MG63 (cell line): ENCODE measurements at places on chromosomes 3 and 15.

DNA sequence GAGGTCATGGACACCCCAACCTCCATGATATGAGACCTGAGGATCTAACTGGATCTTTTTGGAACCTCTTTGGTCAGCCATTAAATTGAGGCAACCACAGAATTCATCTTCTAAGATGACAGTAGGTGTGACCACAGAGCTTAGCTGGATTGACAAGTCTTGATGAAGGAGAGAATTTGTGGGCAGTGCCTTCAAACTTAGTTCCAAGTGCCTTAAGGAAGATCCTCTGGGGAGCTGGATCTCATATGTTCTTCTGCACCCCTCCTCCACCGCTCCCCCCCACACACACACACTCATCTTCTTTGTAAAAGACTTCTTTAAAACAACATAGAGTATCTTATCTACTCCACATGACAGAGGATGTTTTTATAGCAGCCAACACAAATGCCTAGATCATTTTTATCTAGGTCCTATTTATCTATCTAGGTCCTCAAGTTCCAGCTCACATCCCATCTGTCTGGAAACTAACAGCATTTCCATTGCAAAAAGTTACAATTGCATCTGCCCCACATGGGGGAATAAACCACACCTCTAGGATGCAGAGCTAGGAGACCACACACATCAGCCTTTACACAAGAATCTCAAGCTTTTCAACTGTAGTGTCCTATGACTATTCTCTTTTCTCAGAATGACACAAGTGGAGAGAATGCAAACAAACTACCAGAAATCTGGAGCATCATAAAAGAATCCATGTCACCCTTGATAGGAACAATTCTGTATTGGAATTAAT, 37.4 kb downstream of the WWTR1 start:
- no peak for DNase-seq

GRCh38 chr15:40892447-40893012, 1.7 kb upstream of the VPS18 start:
- DNase-seq, result no peak

GRCh38 chr3:135908225-135908624, 57.3 kb upstream of the PPP2R3A start:
- DNase-seq, result peak; percentile 15

- DNase-seq, result no peak
Measured at GRCh38 chr3:128337305-128337704, 129.4 kb downstream of the DNAJB8 start.

GRCh38 chr3:194139071-194139813, 3.3 kb downstream of the HES1 start:
- peak; percentile 30 for DNase-seq

DNA sequence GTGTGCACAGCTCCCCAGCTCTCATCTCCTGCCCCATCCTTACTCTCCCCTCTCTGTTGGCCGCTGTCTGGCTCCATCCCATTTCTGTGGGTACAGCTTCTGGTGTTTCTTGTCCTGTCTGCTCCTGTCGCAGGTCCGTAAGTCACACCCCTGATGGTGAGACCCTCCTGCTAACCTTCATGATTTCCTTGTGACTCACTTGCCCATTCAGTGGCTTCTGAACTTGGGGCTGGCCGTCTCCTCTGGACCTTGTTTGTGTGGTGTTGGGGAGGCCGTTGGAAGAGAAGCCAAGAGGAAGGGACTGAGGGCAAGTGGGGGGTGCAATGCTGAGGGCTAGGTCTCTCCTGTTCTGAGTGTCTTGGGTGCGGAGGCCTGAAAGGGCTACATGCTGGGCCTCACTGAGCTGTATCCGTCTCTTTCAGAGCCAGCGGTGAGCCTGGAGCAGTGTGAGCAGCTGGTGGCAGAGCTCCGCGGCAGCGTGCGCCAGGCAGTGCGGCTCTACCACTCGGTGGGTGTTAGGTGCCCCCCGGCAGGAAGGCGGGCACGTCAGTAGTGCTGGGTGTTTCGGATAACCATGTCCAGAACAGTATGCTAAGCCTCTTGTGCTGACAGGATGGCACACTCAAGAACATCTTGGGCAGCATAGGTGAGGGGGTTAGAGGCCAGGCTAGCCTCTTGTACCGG, 3.7 kb upstream of the JMJD7 start:
- no peak for DNase-seq

- peak; percentile 25 for DNase-seq
Measured at GRCh38 chr15:62847900-62848489, 194.6 kb upstream of the TPM1 start.

- DNase-seq, result no peak
Measured at GRCh38 chr3:12353796-12354525, 65.1 kb downstream of the PPARG start.

GRCh38 chr3:17231537-17232261, 346.9 kb downstream of the PLCL2 start:
- no peak for DNase-seq

- no peak for DNase-seq
Measured at GRCh38 chr3:123094516-123095313, 27.9 kb downstream of the PDIA5 start.

DNA sequence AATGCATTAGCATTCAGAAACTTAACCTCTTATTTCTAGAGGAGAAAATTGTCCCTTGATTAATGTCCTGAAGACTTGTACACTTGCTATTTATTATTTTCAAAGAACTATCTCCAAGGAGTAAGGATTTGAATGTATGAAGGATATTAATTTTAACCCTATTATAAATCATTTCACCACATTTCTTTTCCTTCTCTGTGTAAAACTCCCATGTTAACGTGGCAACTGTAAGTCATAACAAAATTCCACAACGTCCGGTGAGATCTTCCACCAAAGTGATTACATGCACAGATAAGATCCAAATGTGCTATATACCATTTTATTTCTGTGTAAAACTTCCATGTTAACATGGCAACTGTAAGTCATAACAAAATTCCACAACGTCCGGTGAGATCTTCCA, 229.1 kb upstream of the ARHGEF26 start:
- DNase-seq, result no peak

DNA sequence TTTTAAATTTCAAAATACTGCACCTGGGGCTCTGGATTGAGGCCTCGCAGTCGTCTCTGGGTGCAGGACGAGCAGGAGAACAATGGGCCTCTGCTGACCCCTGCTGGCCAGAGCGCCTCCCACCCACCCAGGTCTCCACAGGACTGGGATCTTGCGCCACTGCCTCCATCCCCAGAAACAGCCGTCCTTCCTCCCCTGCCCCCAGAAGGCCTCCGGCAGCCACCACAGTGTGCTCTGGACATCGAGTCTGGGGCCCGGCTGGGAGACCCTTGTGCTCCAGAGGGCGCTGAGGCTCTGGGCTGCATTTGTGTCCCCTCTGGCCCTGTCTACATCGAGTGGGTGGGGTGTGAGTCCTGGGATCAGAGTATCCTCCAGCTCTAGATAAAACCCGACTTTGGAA, 6.7 kb upstream of the ACSBG1 start:
- peak; percentile 74 for DNase-seq

DNA sequence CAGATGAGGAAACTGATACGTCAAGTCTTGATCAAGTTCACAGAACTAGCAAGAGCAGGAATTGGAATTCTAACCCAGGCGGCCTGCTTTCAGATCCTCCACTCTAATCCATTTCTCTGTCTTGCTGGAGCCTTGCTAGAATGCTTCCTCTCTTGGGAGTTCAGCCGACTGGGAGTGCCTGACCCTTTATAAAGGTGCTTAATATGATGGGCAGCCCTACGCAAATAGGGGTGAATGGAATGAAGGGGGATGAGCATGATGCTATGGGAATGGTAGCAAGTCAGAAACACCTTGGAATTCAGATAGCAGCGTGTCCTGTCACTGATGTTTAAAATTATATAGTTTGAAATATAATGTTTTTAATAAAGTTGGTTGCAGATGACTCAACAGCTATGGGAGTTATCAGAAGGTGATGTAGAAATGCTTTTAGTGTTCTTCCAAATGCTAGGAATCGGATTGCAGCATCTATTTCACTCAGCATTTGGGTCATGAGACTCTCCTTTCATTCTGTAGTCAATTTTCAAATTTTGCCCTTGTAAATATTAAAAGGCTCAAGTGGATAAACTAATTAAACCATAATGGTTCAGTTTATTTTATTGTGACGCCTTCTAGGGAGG, 150.7 kb downstream of the FNDC3B start:
- DNase-seq, result no peak

DNA sequence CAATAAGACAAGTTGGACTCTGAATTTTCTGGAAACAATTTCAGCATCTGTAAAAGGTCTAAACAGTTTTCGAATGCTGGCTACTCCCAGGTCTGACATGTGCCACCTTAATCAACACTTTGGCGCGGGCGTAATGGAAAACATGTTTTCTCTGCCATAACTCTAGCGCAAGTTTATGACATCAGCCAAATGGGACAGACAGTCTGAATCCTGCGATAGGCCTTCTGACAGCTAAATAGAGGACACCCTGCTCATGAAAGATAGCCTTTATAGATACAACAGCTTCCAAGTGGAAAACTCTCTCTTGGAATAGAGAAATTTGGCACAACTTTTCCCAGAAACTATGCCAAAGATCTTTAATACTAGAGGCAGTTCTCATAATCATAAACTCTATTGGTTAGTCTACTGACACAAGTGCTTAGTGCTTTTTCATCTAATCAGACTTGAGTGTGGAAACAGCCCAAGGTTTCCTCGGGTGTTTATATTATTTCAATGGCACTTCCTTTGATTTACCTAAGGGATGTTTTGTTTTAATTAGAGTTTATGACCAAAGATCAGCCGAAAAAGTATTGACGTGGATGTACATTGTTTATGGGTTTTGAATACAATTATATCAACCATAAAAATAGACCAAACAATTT, 120.1 kb upstream of the DPH6 start:
- DNase-seq, result no peak
